ENCODE measurements at places on chromosomes 5 and 9. TPM values are rescaled to one million over a fixed set of nuclear protein-coding genes. Genes with fewer than 3 reads are reported as not detected.
A peak's percentile ranks its signal among the peaks of the same experiment; 100 is the strongest.

The PCDHGA9 gene
- 0.73 TPM for total RNA-seq

The SLCO6A1 gene
- total RNA-seq, result not detected

The GARIN3 gene
- total RNA-seq, result not detected

The SLC9A3 gene
- 1.0 TPM for total RNA-seq

The ARRDC3 gene
- total RNA-seq, result 94.7 TPM

The OTP gene
- total RNA-seq, result 0.17 TPM

The SOX30 gene
- 0.14 TPM for total RNA-seq

The HTR4 gene
- total RNA-seq, result not detected

The C5orf58 gene
- not detected for total RNA-seq

The PIGO gene
- total RNA-seq, result 19.7 TPM

The ANKH gene
- total RNA-seq, result 20.3 TPM

The TMEM232 gene
- total RNA-seq, result 1.7 TPM

The FCN2 gene
- total RNA-seq, result not detected

The S100Z gene
- not detected for total RNA-seq

The DIPK1B gene
- total RNA-seq, result 23.2 TPM

The TRMT10B gene
- total RNA-seq, result 6.2 TPM

The PCDHA6 gene
- 2.7 TPM for total RNA-seq

DNA sequence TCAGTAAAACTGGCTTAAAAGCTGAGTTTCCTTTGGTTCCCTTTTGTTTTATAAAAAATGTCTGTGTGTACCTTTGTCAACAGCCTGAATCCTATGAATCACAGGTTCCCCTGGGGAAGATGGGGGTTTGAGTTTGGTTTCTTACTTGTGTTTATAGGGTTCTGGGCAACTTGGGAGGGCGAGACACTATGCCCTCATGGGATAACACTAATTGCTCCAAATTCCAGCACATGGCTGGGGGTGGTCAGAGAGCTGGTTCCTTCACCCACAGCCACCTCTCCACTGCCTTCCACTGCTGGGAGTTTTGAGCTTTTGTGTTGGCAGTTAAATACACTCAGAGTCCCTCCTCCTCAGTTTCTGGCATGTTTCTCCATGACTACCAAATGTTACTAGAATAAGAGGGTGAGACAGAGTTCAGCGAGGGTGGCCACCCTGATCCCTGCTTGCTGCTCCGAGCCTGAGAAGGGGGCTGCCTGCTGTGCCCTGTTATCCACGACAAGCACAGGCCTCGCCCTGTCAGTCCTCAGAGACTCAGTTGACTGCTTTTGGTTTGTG, 83.0 kb upstream of the EPB41L4B start:
- DNase-seq, result no peak

GRCh38 chr9:126527109-126527825, 86.5 kb upstream of the LMX1B start:
- DNase-seq, result no peak

DNA sequence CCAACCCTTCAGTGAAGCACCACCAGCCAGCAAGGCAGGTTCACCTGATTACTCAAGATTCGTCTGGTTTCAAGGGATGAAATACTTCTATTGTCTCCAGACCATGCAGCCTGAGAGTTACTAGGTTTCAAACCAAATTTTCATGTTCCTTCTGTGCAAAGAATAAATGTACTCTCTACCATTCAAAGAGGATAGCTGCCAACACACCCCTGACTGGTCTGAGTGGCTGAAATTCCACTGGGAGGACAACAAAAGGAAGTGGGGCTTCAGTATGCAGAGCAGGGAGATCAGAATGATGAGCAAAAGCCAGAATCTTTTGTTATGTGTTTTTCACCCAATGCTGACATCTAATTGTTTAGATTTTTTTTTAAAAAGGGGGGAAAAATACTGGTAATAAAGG, 356.3 kb downstream of the BNC2 start:
- no peak for DNase-seq

GRCh38 chr9:76646249-76646648, 118.0 kb upstream of the PCA3 start:
- DNase-seq, result peak; percentile 77

- DNase-seq, result no peak
These were observed 55.2 kb downstream of the NEURL1B start for GRCh38 chr5:172696171-172696849.

- no peak for DNase-seq
These were observed 40.9 kb downstream of the PAM start for GRCh38 chr5:102796009-102796408.

DNA sequence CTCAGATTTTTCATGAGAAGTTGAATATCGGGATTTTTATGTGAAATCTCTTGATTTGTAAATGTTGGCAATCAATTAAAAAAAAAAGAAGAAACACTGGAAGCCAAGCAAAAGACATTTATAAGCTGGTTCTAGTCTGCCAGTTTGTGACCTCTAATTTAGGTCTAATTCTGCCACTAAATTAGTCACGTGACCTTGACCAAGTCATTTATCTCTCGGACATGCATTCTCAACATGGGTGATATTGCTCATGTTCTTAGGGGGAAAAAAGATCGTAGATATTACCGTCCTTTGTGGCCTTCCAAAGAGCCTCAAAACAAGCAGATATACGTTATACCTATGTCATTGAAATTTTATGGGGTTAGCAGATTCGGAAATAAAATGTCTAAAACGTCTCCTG, 52.9 kb upstream of the PTPDC1 start:
- no peak for DNase-seq

DNA sequence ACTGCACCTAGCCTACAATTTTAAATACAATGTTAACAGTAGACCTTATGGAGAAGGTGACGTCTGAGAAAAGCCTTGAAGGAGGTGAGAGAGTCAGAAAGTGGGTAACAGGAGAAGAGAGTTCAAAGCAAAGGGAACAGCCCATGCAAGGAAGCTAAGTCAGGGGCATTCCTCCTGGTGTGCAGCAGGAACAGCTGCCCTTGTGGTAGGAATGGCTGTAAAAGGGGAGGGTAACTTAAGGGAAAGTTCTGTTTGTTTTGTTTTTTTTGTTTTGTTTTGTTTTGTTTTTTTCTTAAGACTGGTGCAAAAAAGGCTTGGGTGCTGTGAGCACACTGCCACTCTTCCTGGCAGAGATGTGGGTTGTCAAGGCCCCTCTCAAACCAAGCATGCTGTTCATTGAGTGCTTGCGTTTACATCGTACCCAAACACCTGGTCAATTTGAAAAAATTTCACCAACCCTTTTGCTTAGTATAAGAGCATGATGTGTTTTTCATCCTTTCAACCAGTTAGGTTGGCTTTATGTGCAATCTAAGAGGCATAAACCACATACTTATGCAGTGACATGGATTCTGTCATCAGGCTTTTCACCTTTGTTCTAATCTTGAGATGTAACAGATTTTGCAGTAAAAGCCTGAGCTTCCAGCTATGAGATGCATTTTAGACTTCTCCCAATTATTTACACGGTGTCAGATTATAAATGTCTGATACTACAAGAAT, 279.7 kb downstream of the GLIS3 start:
- DNase-seq, result peak; percentile 26

DNA sequence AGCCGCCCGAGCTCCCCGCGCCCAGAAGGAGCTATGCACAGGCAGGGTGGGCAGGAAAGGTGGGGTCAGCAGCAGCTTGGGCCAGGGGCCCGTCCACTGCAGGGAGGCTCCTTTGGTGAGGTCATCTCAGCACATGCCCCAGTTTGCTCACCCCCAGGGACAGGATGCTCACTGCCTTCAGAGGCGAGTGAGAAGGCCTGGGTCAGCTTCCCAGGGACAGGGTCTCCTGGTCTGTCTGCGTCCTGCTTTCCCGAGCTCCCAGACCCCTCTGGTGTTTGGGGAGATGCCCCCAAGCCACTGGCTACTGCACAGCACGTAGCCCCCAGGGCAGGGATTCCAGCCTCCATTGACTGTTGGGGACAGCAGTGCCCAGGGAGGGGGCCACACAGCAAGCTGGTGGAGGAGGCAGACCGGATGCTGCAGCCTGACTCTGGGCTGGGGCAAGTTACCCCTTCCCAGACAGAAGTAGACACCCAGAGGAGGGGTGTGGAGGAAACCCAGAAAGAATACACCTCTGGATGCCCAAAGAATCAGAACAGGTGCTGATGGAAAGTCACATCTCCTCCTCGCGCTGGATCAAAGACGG, 581 bp upstream of the SARDH start:
- no peak for DNase-seq

GRCh38 chr5:93359296-93359959, 221.6 kb downstream of the NR2F1-AS1 start:
- DNase-seq, result peak; percentile 85

- peak; percentile 95 for DNase-seq
These were observed 103.9 kb downstream of the LHFPL2 start for GRCh38 chr5:78544561-78545201.

DNA sequence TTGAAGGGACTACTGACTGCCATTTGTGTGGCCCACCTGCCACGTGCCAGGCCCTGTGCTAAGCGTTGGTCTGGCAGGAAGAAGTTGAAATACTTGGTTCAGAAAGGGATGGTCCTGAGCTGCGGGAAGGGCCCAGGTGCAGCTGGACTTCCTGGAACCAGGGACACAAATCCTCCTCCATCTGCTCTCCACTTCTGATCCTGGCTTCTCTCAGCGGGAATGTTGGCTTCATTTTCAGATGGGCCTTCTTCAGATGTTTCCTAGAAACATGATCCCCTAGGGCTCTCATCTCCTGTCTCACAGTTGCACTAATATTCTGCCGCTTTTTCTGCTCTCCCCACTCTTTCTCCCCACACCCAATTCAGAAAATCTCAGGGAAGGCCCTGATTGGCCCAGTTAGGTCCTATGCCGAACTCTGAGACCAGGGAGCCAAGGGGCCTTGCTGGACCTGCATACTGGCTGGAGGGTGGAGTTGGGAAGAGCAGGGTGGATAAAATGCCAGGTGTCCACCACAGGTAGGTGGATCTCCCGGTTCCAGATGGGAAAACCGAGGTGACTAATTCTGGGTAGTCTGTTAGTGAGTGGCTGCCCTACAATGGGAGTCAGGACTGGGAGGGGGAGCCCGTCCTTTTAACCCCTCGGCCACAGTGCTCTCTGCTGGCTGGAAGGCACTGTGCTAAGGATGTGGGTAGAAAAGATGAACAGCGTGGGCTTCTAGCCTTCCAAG, 19.4 kb downstream of the PSAT1 start:
- no peak for DNase-seq

- no peak for DNase-seq
These were observed 179.9 kb downstream of the EDIL3 start for GRCh38 chr5:84204772-84205171.

GRCh38 chr5:123545506-123545905, 33.5 kb downstream of the CSNK1G3 start:
- no peak for DNase-seq

DNA sequence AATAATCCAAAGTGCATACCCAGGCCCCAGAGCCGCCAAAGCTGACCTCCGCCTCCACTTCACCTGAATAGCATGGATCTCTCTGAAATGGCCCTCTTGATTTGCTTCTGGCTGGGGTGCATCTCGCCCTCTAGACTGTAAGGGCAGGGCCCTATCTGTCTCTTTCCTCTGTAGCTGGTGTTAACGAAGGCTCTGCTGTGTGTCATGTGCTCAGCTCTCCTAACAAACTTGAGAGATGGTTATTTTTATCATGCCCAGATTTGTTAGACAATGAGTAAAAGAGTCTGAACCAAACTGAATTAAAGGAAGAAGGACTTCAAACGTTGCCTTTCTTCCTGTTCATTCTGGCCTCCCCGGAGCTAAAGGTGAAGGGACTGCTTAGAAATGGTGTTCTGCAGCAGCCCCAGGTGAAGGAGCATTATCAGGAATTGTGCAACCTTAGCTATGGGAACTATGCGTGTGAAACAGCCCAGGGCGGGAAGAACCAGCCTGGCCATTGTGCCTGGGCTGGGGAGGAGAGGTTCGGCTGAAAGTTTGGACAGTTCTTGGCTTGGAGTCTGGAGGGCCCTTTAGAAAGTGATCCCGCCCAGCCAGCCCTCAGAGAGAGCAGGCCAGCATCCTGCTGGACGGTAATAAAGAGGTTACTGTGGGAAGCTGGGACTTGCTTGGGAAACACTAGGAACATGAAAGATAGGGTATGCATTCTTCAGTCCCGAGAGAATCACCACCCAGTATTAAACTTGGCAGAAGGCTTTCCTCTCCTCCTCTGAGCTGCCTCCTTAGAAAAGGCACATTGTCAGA, 73.5 kb downstream of the WWC1 start:
- DNase-seq, result peak; percentile 32

DNA sequence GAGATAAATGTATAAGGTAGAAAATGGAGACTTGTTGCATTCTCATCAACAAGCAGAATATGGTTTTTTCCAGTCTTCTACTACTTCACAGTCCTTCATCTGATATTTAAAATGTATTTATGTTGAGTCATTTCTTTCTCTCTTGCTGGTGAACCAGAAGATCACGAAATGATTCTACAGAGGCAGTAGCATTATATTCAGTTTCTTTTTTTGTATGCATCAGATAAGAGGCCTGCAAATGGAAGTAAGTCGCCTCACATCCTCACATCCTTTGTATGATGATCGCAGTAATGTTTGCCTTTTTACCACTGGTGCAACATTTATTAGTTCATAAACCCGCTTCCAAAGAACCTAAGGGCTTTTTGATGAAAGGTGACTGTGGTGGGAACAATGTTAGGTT, 22.1 kb upstream of the IL13 start:
- DNase-seq, result no peak

DNA sequence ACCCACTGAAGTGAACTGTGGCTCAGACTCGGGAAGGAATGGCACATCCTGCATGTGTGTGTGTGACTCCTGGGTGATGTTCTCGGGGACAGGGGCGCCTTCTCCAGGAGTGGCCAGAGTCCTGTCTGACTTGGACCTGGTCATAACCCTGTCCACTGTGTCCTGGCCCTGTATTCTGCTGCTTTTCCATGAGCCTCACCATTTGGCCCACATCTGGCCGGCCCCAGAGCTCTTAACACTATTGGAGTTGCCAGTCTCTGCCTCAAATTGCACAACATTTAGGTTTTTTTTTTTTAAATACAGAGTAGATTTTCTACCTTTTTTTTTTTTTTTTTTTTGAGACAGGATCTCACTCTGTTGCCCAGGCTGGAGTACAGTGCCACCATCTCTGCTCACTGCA, 278.3 kb upstream of the TUT7 start:
- DNase-seq, result no peak

GRCh38 chr5:53087171-53087570, 22.4 kb downstream of the MOCS2 start:
- no peak for DNase-seq

GRCh38 chr5:16065831-16066230, 113.8 kb downstream of the MARCHF11 start:
- DNase-seq, result peak; percentile 24

- DNase-seq, result no peak
These were observed 16.3 kb downstream of the FABP6 start for GRCh38 chr5:160245506-160246086.

DNA sequence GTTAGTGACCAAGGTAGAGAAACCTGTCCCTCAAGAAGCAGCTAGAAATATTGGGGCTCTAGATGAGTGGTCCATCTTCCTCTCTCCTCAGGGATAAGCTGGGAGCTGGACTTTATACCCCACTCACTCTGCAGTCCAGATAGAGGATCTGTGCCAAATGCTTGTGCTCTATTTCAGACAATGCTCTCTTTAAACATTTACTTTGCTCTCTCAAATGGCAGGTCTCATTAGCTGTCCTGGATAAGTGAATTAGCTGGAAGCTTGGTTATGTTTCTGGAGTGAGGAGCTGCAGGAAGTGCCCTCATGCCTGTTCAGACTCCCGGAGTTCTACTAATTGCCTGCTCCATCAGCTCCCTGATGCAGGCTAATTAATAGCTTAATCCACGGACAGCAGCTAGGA, 151.1 kb upstream of the CCDC152 start:
- DNase-seq, result no peak

- DNase-seq, result no peak
These were observed 53.8 kb upstream of the CLINT1 start for GRCh38 chr5:157912621-157913325.

- peak; percentile 96 for DNase-seq
These were observed 12.7 kb downstream of the DUSP1 start for GRCh38 chr5:172758077-172758833.
